ENCODE measurements at places on chromosomes 1 and 21.

GRCh38 chr1:94532077-94532476 lies 9.5 kb downstream of the F3 start:
- DNase-seq, result no peak

- no peak for DNase-seq
Measured at GRCh38 chr1:118636004-118636403, 352.1 kb downstream of the TBX15 start.

- DNase-seq, result no peak
Measured at GRCh38 chr1:176552217-176552991, 89.4 kb downstream of the PAPPA2 start.

- no peak for DNase-seq
Measured at GRCh38 chr1:15322648-15323350, 75.8 kb downstream of the FHAD1 start.

- DNase-seq, result no peak
Measured at GRCh38 chr1:41678111-41678878, 193.8 kb upstream of the EDN2 start.

Data from activated CD8-positive, alpha-beta memory T cell treated with anti-CD3 and anti-CD28 coated beads, Interleukin-2, amount 50 U/mL, for 4 hours (primary cell).